ENCODE measurements at places on chromosomes 7 and 10.

GRCh38 chr10:48604039-48604990 is 558 bp downstream of the ARHGAP22 start:
- DNase-seq, result no peak

- DNase-seq, result no peak
These were observed 5.4 kb upstream of the SUV39H2 start for GRCh38 chr10:14873090-14873760.

GRCh38 chr10:11748866-11749265 is 6.7 kb downstream of the ECHDC3 start:
- DNase-seq, result no peak

GRCh38 chr7:92762851-92763250 is 73.5 kb downstream of the CDK6 start:
- DNase-seq, result no peak

- no peak for DNase-seq
These were observed 158.3 kb upstream of the PFKP start for GRCh38 chr10:2908851-2909630.

DNA sequence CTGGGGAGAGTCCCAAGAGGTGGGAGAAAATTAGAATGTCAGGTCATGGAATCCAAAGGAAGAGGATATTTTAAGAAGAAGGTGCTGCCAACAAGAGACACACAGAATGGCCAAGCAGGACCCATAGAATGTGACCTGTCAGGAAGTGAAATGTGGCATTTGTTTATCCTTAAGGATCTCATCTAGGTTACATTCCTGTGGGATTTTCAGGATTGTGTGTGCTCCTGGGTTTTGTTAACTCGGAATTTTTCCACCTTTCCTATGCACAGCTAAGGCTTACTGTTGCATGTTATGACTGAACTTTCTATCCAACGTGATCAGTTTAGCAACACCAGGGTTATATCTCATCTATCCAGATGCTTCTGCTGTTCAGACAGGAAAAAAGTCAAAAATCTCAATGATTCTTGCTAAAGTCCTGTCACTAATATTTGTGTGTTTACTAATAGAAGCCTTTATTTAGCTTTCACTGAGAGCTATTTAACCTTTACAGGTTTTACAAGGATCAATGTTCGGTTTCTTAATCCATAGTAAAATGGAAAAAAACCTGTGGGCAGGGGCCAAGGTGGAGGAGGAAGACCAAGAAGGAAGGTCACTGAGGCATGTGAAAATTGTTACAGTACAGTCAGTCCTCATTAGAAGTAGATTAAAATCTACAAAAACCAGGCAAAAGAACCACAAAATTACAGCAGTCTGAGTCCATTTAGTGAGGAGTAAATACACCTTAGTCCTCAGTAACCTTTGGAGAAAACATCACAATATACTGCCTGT is 437.8 kb upstream of the NPVF start:
- DNase-seq, result no peak

DNA sequence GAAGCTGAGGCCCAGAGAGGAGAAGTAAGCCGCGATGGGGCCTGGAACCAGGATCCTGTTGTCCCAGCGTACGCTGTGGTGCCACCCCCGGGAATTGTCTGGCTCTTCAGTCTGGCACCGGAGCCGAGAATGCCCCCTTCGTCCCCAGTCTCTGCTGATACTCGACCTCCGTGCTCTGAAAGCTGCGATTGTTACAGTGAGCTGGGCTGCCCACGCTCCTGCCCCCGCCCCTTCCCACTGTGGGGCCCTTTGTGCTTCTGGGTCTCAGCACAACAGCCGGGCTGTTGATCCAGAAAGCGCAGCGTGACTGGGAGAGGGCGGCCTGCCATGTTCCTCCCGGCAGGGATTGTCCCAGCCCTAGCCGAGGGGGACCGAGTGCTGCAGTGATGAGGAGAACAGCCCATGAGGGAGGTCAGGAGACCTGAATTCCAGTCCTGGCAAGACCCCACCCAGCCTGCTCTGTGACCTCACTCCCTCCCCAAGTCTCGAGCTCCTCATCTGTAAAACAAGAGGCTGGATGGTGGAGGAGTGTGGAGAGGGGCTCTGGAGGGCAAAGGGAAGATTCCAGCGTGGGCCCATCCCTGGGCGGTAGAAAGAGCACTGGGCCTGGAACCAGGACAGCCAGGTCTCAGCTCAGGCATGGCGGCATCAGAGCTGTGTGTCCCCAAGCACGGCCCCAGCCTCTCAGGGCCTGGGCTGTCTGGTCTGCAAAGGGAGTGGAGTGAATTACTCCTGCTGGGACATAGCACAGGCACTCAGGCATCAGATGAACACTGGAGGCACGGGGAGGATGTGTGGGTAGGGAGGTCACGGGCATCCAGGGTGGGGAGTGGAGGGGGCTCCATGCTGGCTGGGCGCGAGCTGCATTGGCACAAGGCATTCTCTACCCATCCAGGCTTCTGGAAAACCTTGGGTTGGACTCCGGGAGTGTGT is 43.6 kb downstream of the TSPAN15 start:
- DNase-seq, result no peak

DNA sequence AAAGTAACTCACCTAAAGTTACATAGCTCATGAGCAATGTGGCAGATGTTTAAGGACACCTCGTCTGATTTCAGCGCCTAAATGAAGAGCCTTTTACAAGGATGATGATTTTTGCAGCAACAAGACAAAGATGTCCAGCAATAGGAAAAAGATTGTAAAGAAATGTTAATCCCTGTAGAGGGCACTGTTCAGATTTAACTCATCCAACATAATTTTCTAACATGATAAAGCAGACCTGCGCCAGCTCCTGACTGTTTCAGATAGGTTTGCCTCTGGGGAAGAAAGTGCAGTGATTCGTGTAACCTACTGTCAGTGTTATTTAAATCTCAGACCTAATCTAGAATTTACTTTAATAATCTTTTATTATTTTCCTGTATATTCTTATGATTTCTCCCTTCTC is 595.2 kb downstream of the AUTS2 start:
- peak; percentile 18 for DNase-seq

GRCh38 chr10:56763090-56763489 is 402.0 kb upstream of the ZWINT start:
- no peak for DNase-seq

DNA sequence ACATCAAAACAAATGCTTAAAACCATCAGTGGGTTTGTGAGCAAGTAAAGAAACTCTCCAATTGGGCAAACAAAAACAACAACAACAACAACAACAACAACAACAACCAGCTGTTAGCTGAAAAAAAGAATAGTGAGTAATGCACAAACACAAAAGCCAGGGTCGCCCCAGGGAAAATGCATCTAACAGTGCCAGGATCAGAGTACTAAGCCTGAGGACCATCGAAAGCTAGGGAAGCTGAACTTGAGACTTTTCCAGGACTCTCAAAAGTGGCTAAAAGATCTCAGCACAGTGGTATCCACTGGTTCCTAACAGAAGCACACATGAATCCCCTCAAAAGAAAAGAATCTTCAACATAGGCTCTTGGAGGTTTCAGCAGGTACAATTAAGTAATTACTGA is 83.3 kb downstream of the CPXM2 start:
- DNase-seq, result no peak

GRCh38 chr10:101111547-101111946 is 19.6 kb upstream of the TLX1 start:
- no peak for DNase-seq

GRCh38 chr10:49778197-49778596 is 16.1 kb upstream of the OGDHL start:
- no peak for DNase-seq

DNA sequence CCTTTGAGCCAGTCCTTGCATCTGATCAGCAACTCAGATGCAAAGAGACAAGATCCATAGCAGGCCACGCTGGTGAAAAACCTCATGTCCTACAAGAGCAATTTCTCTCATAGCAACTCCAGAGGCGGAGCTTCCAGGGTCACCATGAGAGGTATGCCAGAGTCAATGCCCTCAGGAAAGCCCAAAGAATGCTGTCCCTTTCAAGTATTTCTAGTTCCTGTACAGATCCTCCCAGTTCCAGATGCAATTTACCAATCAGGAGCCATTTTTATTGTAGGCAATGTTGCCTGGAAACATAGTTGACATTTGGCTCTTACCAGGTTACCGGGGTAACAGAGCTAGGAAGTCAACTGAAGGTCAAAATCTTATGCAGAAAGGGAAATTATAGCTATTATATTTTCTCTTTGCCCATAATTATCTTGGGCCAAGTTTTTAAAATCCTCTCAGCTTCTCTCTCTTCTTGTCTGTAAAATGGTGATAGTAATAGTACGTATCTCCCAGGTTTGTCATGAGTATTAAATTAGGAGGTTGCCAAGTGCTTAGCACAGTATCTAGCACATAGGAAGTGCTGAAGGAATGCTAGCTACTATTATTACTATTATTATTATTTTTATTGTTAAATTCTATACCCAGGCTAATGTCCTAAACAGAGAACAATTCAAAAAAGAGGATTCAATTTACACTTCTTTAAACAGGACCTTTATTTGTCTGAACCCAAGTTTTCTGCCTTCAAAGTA is 46.3 kb upstream of the TM9SF3 start:
- DNase-seq, result no peak

DNA sequence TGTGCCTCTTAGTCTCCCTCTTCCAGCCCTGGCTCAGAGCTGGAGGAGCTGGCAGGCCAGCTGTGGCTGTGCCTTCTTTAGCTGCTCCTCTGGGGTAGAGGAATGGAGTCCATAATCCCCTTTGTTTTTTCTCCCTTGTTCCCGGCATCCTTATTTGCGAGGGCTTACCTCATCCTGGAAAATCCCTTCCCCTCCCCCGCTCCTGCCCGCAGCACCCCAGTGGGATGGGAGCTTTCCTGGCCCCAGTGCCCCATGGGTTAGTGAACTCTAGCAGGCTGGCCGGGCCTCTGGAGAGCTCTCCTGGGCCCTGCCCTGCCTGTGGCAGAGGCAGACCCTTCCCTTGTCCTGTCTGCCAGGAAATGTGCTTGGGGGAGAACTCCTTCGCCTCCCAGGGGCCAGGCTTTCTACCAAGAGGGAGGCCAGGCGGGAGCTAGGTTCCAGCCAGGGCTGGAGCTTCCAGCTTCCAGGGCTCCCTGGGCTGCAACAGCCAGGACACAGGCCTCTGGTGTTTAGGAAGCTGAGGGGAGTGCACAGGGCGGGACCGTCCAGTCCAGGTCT is 16.5 kb upstream of the TRIM8 start:
- DNase-seq, result no peak

GRCh38 chr10:11535346-11535959 is 76.0 kb downstream of the USP6NL start:
- DNase-seq, result no peak

DNA sequence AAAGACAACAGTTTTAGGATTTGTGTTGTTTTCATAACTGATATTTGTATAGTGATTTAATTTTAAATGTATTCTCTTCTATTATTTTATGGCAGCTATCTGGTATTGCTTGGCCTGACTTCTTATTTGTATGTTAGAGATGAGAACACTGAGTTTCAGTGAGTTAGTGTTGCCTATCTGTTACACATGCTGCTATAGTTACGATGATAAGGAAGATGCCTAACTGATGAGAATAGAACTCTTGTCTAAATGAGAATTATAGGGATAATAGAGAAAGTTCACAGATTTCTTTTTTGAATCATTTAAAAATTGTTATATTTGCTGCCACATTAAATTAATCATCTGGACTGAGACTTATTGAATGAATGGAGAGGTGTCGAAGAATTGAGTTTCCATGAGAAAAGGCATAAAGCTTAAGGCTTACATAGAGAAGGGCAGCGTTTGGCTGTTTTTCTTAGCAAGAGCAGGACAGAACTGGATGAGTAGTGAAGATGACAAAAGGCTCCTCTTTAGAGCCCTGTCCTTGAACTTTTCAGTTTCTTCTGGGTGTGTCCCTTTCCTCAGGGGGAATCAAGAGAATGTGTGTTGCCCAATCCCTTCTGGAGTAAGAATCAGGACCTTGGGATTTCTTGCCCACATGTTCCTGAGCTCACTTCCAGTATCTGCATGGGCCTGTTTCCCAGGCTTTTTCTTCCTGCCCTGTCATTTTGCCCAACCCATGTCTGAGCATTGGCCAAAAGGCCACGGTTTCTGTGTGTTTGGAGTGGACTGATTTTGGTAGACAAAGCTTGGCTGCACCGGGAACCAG is 195.6 kb upstream of the CSTF2T start:
- DNase-seq, result no peak

DNA sequence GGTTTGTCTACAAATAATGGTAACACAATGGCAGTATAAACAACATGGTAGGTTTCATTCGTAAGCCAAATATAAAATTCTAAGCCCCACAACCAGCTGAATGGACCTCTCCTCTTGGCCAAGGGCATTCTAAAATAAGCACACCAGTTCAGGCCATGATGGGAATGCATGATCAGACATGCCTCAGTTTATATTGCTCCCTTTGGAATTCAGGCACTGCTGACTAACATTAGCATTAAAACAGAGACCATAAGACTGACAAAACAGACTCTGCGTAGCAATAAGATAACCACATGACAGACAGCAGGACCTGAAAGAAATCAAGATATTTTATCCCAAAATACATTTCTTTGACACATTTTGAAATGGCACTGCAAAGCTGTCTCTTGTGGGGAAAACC is 125.8 kb downstream of the FAM107B start:
- DNase-seq, result no peak

DNA sequence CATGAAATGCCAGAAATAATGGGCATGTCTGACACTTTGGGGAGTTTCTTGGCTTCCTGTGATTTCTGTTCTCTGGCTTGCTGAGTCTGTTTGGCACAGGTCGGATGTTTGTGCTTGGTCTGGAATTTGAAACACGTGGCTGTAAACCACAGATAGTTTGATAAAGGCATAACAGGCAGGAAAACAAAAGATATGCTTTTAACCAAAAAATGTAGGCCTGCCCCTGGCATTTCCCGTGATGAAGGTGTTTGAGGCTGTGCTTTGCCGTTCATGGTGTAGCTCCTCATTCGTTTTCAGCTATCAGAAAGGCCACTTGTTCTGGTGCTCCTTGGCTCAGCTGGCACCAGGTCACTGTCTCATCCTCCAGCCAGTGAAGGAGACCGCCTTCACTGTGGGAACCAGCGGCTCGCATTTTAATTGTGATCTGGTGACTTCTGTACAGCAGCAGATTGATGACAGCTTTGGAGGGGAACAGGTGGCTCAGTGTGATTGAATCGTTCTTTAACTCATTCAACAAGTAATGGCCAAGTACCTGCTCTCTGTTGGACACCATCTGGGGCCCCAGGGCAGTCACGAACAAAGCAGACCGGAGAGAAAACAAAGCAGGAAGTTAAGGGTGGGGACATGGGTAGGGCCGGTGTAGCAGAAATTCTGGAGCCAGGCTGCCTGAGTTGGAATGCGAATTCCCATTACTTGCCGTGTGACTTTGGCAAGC is 111.5 kb downstream of the CCNY start:
- no peak for DNase-seq

- DNase-seq, result no peak
These were observed 334.6 kb downstream of the PTPRN2 start for GRCh38 chr7:158252837-158253669.

- DNase-seq, result no peak
These were observed 225.0 kb upstream of the FAM3C start for GRCh38 chr7:121620953-121621606.

- DNase-seq, result no peak
These were observed 51.9 kb downstream of the THSD7A start for GRCh38 chr7:11779864-11780674.
